ENCODE measurements at places on chromosomes 1 and 21.

DNA sequence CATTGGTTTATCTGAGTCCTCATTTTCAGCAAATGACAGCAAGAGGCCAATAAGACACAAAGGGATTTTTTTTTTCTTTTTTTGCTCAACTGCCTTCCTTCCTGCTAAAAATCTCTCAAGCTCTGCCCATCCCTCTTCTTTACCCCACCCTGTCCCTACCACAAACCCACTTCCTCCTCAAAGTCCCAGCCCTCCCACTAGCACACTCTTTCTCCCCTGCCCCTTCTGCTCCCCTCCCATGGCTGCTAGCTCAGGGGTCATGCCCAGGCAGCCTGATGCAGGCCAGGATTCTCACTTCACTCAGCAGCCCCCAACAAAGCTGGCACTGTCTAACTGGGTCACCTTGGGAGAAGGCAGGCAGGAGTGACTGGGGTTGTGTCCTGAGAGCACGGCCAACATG lies 28.8 kb upstream of the PPP2R5A start:
- no peak for DNase-seq

- no peak for DNase-seq
These were observed 29.4 kb upstream of the IFNLR1 start for GRCh38 chr1:24216276-24217074.

DNA sequence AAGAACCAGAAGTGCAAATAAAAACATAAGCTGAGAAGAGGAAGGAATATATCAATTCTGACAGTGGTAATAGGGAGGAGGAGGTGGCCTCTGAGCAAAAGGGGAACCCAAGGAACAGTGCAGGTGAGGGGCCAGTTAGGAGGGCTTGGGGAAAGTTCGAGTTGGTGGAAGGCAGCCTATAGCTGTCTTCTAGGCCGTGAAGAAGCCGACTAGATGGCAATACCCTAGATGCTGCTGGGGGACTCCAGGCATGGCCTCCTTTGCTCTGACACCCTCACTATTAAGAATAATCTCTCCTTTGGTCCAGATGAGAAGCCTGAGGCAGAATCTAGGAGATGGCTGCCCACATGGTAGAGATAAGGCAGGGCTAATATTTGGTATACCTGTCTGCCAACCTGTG lies 351.1 kb upstream of the PLXNA2 start:
- DNase-seq, result no peak

- DNase-seq, result no peak
These were observed 240.1 kb upstream of the ADGRL2 start for GRCh38 chr1:81560629-81561028.

DNA sequence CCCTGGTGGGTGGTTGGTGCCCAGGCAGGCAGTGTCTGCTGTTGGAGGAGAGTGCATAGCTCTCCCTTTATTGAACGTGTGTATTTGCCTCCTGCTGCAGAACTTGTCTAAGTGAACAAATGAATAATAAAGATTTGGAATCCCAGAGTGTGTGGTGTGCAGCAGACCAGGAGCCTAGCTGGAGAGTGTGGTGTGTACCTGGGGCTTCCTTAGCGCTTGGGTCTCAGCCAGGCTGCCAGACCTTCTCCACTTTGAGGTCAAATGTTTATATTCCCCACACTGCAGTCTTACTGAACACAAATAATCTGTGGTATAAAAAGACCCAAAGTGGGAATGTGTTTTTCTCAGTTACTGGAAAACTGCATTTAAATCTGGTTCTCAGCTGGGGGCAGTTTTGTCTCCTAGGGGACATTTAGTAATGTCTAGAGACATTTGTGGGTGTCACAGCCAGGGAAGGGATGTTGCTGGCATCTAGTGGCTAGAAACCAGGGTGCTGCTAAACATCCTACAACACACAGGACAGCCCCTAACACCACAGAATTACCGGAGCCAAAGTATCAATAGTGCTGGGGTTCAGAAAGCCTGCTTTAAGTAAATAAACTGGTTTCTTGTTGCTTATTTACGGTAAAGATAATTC lies 23.6 kb downstream of the SLC37A1 start:
- DNase-seq, result no peak

DNA sequence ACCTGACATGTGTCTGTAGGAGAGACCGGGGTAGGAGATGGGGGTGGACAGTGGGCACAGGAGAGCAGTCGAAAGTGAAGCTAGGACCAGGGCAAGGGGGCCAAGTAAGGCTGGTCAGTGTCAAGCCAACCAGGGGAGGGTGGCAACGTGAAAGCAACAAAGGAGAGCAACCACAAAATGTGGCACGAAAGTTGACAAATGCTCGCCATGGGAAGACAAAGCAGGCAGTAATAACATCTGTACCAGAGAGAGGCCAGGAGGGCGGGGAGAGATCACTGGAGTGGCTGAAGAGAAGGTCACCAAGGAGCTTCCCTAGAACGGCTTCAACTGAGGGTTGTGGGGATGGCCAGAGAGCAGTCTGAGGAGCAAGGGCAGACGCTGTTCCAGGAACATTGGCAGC lies 17.0 kb downstream of the QSOX1 start:
- DNase-seq, result no peak

- no peak for DNase-seq
These were observed 78.2 kb upstream of the CAPZB start for GRCh38 chr1:19563324-19564097.

DNA sequence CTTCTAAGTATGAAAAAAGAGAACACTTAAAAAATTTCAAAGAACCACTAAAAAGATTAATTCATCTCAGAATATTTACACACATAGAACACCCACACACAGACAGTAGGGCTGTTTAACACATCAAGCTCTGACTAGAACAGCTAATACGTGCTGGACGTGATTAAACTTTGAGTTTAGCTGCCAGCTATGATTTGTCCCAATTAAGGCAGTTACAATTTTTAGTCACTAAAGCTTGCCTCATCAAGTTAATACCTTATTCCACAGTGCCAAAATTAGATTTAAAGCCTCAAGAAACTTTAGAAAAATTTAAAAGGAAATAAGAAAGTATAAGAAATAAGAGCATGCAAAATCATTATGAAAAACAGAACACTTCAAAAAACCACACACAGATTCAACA lies 18.9 kb downstream of the SLC16A1 start:
- no peak for DNase-seq

DNA sequence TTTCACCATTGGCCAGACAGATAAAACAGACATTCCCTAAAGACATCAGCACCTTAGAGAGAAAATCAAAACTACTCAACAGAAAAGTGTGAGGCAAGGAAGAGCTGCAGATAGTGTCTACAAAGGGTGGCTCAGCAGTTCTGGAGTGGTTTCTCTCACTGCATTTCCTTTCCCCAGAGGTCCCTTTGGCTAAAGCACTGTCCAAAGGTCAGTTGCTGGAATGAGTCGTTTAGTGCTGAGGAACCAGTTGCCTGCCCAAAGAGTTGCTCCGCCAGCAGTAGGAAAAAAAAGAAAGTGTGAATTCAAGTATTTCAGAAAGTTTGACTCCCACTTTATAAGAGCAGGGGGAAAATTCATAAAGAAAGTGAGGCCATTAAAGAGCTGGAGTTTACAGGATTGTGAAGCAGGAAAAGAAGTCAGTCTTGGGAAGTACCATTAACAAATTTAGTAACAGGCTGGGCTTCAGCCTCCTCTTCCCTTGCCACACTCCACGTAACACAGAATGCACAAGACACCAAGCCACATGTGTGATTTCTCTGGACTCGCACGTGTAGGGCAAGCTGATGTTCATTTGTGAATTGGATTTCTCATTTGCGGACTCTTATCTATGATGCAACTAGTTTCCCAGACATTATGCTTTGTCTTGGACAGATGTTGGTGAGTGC lies 122.2 kb downstream of the RUNX1 start:
- DNase-seq, result no peak

DNA sequence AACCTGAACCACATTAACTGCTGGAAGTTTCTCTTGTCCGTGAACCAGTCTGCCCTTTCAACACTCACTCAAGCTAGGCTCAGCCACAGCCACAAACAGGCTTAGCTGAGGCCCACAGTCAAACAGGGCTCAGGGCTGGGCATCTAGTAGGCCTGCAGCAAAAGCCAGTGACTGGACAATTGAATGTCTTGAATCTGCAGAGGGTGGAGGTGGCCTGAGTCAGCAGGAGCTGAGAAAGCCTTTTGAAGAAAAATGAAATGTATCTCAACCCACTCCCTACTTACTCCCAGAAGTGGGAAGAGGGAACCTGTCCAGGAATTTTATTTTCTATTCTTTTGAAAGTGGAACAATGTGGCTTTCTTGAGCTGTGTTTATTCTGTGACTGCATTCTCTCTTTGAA lies 95.4 kb downstream of the PTPRU start:
- no peak for DNase-seq

GRCh38 chr1:68198752-68199151 lies 33.6 kb downstream of the WLS start:
- no peak for DNase-seq

- no peak for DNase-seq
These were observed 1.5 kb downstream of the TNFSF18 start for GRCh38 chr1:173049322-173049633.

- DNase-seq, result no peak
These were observed 147.4 kb upstream of the BEND5 start for GRCh38 chr1:48924099-48924498.

DNA sequence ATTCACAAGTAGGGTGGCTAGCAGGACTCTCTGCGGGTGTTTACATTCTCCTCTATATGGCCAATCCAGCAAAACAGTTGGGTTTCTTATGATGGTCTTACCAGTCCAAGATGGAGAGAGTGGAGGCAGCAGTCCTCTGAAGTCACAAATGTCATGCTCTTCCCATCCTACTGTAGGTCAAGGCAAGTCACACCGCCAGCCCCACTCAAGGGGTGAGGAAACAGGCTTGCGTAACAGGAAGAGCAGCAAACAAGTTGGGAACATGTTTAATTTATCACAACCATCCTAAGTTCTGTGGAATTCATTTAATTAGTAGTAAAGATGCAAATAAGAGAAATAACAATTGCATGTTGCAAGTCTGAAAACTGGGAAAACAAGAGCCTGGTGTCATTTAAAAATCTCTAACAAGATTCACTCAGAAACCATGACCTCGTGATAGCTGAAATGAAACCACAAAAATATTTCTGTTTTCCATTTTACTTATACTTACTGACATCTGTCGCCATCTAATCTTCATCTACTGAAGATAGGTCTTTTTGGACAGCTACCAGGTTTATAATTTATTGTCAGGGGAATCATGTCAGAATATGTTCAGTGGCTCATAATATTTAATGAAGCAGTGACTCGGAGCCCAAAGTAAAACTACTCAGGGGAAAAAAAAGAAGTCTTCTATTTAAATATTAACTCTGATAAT lies 349.1 kb upstream of the FMN2 start:
- no peak for DNase-seq

DNA sequence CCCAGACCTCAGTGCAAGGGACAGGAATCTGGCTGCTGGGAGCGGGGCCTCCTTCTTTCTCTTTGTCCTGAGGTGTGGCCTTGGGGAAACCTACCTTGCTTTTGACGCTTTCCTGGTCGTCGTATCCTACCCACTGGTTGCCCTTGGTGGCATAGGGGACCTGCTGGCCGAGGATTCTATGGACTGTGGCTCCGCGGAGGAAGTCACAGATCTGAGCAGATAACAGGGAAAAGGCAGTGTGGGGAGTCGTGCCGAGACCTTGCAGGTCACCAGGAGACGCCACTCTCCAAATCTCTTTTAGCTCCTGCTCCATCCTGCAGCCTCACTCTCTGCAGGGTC lies 4.0 kb upstream of the MYBPH start:
- no peak for DNase-seq

DNA sequence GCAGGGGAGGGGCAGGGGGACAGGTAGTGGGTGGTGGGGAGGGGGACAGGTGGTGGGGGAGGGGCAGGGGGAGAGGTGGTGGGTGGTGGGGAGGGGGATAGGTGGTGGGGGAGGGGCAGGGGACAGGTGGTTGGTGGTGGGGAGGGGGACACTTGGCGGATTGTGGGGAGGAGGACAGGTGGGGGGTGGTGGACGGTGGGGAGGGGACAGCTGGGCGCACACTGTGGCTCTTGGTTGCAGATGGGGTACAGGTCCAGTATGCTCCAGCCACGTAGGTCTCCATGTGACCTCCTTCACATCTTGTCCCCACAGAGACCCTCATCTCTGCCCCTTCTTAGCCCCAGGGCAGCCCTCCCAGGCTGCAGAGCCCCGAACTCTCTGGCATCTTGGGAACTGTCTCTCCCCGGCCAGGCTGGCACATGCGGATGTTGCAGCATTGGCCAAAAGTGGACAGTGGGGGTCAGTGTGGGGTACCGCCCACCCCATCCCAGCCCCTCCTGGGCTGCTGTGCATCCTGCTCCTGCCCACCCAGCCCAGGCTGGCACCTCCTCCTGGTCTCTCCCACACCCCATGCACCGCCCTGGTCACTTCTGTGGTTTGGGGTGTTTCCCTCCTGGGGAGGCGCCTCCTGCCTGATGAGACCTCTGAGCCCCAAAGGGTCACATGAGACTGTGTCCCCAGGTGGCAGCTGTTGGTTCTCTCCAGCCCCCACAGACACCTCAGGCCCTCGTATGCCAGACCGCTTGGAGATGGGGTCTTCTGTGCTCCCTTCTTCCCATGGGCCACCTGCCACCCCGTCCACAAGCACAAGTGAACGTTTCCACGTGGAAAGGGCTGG lies 7.6 kb upstream of the SLC19A1 start:
- DNase-seq, result no peak

- no peak for DNase-seq
These were observed 27.7 kb downstream of the PCNT start for GRCh38 chr21:46351476-46352163.

DNA sequence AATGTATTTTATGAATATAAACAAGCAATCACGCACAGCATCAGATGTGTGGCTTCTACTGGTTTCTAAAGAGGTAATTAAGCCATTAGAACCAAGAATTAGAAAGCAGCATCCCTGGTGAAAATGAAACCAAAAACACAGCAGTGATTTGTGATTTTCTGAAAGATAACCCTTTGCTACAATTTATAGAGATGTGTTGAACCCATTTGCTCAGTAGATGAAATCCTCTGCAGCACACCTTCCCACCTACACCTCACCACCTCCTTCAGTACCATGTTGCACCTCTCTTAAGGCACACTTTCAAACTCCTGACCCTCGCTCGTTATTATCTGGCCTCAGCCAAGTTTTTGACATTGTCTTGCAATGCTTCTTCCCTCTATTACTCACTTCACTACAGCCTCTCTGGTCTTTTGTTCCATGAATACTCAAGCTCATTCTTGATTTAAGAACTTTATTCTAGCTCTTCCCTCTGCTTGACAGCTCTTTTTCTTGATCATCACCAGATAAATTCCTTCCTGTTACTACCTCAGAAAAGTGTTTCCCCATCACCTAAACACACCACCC lies 38.6 kb downstream of the NSL1 start:
- no peak for DNase-seq

DNA sequence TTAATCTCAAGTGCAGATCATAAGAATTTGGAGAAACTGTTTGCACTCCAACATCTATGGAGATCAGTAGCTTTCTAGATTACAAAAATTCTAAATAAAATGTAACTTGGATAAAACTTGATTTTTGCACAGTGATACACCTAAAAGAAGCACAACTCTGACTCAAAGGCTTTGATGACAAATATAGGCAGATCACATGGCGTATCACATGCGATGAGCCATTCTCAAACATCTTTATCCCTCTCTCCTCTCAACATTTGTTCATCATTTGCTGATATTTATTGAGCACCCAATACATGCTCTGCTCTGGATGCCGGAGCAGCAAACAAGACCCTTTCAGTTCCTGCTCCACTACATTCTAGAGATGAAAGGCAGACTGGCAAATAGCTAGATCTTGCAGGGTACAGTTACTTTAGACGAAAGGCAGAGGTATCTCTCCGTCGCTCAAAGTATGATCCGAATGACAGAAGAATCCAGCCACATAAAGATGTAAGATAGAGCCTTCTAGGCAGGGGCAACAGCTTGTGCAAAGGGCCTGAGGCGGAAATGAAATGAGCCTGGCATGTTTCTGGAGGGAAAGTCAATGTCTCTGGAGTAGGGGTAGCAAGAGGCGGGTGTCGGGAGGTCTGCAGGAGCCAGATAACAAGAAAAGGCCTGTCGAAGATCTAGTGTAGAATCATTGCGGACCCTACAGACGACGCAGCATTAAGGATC lies 145.8 kb upstream of the ERRFI1 start:
- DNase-seq, result no peak
